ENCODE measurements at places on chromosomes 13 and 19.
A peak's percentile ranks its signal among the peaks of the same experiment; 100 is the strongest.

DNA sequence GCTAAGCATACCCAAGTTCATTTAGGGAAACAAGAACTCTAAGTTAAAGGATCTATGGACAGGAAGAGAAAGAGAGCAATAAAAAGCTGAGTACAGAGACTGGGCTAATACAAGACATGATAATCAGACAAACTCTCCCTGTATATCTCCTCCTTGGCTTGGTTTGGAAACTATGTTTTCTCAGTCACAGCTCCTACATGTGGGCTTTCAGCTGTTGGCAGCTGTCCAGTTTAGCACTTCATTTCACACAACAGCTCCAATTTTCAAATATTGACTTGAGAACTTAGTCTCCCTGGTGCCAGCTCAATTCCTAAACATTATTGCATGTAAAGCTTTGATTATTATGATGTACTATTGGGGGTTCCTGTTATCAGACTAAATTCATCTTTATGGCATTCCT, 222.8 kb upstream of the OBI1 start:
- no peak for DNase-seq

DNA sequence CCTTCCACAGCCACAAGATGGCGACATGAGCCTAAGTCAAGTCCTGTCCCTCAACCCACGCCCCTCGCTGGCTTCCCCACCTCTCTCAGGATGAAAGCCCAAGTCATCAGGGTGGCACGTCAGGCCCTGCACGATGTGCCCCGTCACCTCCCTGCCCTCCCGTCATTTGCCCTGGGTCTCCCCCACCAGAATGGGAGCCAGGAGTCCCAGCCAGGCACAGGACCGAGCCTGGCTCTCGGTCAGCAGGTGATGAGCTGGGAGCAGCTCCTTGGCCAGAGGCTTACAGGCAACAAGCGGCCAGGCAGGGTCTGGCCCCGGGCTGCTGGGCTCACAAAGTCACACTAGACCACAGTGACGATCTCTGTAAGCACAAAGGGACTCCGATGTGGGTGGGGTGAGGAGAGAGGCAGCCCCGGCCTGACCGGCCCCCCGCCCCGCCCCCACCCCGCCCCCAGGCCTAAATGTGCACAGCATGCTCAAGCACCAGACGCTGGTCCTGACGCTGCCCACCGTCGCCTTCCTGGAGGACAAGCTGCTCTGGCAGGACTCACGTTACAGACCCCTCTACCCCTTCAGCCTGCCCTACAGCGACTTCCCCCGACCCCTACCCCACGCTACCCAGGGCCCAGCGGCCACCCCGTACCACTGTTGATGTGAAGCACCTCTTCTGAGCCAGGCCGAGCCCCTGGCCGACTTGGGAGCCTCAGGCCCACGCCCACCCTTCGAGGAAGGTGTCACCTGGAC, 7.3 kb downstream of the MRPL4 start:
- DNase-seq: peak; percentile 57

- DNase-seq: no peak
Observed at GRCh38 chr13:94317063-94317491, 162.4 kb downstream of the DCT start.

GRCh38 chr19:48925240-48925843, 8.2 kb upstream of the DHDH start:
- peak; percentile 29 for DNase-seq

DNA sequence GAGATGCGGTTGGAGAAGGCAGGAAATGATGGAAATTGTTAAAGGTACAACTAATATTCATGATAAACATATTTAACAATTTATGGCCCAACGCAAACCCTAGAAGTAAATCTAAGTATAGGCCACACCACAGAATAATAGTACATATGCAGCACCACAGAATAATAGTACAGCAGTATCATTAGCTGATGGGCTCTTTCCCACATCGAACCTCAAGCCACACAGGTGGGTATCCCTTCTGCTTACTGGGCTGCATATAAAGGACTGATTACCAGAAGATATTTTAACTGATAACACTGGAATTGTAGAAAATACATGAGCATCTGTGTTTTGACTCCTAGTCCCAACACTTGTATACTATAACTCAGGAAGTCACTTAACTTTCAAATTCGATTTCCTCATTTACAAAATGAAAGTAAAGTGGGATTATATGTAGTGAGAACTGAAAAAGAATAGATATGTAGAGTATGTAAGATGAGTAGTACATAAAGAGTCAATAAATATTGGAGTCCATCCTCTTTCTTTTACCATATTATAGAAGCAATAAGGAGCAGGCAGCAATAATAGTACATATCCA, 91.5 kb downstream of the TSC22D1 start:
- no peak for DNase-seq

GRCh38 chr19:56699552-56699951, 28.0 kb upstream of the ZNF835 start:
- no peak for DNase-seq

- DNase-seq: no peak
Observed at GRCh38 chr13:108155185-108156106, 59.9 kb downstream of the LIG4 start.

DNA sequence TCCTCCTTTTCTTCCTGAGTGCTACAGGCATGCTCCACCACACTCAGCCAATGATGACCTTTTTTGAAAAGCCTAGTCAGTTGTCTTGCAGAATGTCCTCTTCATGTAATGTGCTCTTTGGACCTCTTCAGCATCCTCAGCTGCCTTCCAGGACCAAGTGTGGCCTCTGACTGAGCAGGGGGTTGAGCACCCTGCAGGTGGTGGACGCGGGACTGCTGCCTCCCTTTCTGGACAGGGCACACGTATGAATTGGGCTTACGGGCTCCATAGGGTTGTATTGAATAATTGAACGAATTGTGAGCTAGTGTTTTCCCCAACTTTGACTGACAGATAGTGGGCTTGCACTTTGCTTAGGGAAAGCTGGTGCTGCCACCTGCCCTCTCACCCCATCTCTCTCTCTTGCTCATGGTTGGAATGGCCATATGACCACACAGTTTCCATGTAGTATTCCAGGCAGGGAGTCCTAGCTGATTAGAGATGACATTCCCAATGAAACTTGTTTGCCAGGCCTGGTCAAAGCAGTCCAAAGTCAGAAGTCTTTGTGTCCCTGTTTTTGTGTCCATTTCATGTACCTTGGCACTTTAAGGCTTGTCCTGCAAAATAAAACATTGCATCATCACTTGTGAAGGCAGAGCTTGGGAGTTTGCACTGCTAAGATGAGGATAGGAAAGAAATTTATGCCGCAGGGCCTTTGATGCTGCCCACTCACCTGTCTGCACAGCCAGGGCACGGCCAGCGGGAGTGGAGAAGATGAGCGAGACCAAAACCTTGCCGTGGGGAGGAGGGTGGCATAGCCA, 76.3 kb upstream of the NPAS1 start:
- no peak for DNase-seq

DNA sequence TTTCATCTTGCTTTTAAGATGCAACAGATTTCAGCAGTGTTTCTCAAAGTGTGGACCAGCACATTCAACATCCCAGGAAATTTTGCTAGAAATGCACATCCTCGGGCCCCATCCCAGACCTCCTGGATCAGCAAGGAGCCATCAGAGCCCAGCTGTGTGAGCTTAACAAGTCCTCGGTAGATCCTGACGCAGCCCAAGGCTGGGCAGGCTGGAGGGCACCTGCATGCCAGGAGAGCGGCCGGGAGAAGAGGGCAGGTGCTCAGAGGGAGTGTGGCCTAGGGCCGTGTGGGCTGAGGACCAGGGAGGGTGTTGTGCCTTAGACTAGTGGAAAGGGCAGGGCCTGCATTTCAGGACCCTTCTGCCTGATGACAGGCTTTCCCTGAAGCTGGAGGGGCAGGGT, 2.2 kb upstream of the MCF2L start:
- no peak for DNase-seq

- DNase-seq: no peak
Observed at GRCh38 chr13:30593001-30593400, 24.7 kb upstream of the USPL1 start.

- no peak for DNase-seq
Observed at GRCh38 chr19:42226886-42227285, 6.8 kb downstream of the ZNF526 start.

- DNase-seq: no peak
Observed at GRCh38 chr19:22882797-22883196, 50.7 kb downstream of the ZNF723 start.

GRCh38 chr19:10601999-10602329, 14.9 kb upstream of the AP1M2 start:
- DNase-seq: no peak

- DNase-seq: no peak
Observed at GRCh38 chr13:24276861-24277260, 32.5 kb upstream of the C1QTNF9 start.

- DNase-seq: no peak
Observed at GRCh38 chr13:20313896-20314295, 81.8 kb upstream of the GJB6 start.

DNA sequence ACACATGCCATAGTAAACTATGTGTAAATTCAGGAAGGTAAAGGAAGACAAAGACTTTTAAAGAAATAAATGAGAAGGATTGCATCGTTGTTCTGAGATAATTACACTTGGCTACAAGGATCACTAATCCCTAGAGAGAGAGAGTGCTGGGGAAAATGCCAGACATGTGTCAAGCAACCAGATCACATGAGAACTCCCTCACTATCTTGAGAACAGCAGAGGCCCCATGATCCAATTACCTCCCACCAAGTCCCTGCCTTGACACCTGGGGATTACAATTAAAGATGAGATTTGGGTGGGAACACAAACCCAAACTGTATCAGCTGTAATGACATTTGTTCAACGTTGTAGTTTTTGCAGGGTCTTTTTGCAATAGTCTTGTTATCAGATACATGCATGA, 1600.9 kb upstream of the MIR17HG start:
- DNase-seq: no peak

DNA sequence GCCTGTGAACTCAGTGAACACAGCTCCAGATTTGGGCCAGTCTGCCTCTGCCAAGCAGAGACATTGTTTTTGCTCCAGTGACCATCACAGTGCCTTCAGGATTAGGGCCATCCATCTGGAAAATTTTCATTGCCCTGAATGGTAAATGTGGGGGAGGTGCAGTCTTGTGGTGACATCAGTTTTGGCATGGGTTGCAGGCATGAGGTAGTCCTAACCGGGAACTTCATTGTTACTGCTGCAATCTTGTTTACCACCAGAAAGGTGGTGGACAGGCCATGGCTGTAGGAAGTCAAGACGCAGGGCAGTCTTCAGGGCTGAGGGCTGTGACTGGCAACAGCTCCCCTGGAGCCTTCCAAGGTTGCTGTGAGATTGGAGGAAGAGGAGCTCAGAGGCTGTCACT, 55.2 kb downstream of the SPATA13 start:
- no peak for DNase-seq

DNA sequence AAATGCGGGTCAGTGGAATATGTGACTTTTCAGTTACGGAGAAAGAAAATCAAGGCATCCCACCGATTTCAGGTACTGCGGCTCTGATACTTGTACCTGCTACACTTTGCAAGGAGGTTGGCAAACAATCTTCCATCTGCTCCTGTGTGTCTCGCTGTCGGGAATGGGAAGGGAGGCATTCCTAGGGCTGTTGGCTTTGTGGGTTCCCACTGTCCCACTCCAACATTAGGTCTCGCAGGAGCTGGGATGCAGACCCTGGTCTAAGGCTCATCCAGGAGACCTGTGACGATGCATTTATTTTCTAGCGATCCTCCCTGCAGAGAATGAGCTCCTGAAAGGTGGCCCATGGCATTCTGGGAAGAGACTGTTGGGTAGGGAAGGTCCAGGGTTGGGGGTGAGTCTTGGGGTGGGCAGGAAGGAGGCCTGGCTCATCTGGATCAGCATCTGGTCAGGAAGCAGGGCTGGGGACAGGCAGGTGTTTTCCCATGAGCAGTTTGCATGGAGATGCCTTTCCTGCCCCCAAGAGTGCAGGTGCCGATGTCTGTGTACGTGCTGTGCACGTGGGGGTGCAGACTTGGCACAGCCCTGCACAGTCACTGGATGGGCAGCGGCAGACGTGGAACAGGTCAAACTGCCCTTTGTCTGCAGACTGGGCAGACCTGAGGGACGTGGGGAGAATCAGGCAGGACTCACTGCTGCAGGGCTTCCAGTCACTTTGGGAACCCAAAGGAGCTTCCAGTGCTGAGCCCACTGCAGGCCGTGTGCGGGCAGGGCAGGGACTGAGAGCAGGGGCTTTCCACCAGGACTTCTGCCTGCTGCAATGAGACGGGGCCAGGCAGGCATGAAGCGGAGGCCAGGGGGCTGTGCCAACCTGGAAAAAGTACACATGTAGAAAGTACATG, 152.4 kb downstream of the TEX29 start:
- no peak for DNase-seq

DNA sequence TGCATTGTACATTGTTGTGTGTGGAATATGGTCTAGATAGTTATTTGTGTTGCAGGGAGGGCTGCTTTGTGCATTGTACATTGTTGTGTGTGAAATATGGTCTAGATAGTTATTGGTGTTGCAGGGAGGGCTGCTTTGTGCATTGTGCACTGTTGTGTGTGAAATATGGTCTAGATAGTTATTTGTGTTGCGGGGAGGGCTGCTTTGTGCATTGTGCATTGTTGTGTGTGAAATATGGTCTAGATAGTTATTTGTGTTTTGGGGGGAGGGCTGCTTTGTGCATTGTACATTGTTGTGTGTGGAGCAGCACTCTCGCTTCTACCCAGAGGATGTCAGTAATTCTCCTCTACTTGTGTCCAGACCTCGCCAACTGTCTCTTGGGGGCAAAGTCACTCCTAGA, 36.3 kb upstream of the ZNF835 start:
- no peak for DNase-seq

GRCh38 chr13:94630858-94631257, 29.2 kb downstream of the GPR180 start:
- no peak for DNase-seq

DNA sequence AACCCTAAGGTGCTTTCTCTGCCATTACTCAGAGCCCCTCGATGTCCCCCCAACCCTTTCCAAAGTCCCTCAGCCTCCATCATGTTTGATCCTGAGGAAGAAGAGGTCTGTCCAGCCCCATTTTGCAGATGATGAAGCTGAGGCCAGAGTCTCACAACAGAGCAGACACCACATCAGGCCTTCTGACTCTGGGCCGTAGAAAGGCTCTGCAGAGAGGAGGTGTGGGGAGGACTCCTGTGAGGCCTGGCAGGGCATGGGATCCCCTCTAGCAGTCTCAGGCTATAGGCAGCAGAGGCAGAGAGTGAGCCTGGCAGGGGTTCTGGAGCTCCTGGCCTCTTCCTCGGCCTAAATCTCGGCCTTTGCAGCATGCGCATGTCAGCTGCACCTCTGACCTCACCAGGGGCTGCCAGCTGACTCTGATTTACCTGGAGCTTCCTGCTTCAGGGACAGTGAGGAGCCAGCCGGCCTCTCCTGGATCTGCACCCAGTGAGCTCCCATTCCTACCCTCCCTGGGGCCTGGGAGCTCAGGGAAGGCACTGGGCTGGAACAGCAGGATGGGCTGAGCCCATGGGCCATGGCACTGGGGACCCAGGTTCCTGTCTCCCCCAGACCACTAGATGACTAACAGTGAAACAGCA, 41.7 kb upstream of the VSTM2B start:
- DNase-seq: no peak

- no peak for DNase-seq
Observed at GRCh38 chr19:3133793-3134116, 2.1 kb upstream of the GNA15 start.

GRCh38 chr13:27352698-27353097, 71.7 kb upstream of the GTF3A start:
- no peak for DNase-seq
